ENCODE measurements at places on chromosomes 12 and 14.

- no peak for DNase-seq
These were observed 34.7 kb upstream of the C12orf42 start for GRCh38 chr12:103530307-103531066.

GRCh38 chr12:109736552-109737108 is 23.0 kb downstream of the FAM222A start:
- DNase-seq = peak; percentile 22

- DNase-seq = no peak
These were observed 349.8 kb downstream of the TMEM121 start for GRCh38 chr14:105876158-105876557.

- peak; percentile 18 for DNase-seq
These were observed 133.6 kb downstream of the TTLL5 start for GRCh38 chr14:75794615-75795038.

DNA sequence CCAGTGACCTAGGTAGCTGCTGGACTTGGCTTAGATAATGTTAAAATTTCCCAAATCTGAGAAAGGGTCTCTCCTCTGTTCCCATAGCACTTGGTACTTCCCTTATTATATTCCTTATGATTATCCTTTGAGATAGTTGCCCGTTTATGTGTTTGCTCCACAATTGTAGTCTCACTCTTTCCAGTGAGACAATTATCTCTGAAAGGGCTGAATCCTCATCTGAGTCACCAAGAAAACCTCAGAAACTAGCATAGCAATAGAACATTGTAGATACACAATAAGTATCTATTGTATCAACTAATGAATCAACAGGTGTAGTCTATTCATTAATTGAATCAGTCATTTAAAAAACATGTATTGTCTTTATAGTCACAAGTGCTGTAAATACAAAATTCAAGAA is 119.1 kb upstream of the FAR2 start:
- no peak for DNase-seq

GRCh38 chr12:108505129-108505528 is 9.9 kb upstream of the FICD start:
- no peak for DNase-seq

- no peak for DNase-seq
These were observed 1.8 kb downstream of the TBC1D30 start for GRCh38 chr12:64826234-64826633.

DNA sequence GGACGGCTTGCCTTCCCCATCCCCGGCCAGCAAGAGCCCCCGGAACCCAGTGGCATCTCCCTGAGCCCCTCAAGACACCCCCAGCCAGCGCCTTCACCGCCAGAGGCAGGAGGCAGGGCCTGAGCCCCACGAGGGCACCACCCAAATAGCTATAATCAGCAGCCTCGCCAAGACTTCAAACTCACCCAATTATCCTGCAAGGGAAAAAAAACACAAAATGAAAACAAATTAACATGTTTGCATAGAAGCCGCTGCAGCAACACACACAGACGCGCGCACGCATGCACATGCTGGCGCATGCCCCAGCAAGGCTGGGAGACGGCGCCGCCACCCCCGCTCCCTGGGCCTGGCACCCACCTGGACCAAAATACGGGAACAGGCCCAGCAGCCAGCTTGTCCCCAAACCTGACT is 15.8 kb downstream of the FAM222A start:
- no peak for DNase-seq

DNA sequence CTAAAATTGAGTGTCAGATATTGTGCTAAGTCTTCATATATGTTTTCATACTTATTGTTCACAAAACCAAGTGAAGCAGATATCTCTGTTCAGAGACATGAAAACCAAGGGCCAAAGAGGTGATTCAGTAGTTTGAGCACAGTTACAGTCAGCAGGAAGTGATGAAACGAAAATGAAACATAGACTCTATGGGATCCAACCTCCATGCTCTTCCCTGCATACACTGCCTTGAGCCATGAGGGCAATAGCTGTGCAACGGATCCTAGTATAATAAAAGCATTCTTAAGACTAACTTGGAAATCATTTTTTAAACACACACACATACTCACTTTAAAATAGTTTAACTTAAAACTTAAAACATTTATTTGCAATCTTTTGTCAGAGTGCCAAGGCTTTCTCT is 27.9 kb downstream of the ESR2 start:
- DNase-seq = no peak

DNA sequence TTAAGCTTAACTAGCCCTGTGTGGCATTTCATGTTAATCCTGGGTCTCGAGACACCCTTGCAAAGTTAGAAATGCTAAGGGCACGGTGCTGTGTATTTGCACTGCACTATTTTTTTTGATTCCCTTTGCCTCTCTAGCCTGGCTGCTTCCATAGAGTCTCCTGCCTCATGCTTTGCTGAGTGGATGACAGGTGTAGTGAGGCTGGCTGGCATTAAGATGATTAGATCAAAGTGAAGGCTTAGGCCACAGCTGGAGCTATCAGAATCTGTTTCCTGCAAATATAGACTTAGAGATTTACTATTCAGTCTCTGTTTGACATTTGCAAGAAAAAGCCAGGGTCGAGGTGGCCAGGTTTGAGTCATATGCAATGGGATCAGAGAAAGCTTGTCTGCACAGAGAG is 791.1 kb downstream of the AACS start:
- no peak for DNase-seq

- DNase-seq = no peak
These were observed 838 bp downstream of the LRIG3 start for GRCh38 chr12:58919231-58920101.

GRCh38 chr14:45270031-45270430 is 17.0 kb upstream of the MIS18BP1 start:
- no peak for DNase-seq

GRCh38 chr12:129772501-129773493 is 131.0 kb downstream of the TMEM132D start:
- DNase-seq = no peak

DNA sequence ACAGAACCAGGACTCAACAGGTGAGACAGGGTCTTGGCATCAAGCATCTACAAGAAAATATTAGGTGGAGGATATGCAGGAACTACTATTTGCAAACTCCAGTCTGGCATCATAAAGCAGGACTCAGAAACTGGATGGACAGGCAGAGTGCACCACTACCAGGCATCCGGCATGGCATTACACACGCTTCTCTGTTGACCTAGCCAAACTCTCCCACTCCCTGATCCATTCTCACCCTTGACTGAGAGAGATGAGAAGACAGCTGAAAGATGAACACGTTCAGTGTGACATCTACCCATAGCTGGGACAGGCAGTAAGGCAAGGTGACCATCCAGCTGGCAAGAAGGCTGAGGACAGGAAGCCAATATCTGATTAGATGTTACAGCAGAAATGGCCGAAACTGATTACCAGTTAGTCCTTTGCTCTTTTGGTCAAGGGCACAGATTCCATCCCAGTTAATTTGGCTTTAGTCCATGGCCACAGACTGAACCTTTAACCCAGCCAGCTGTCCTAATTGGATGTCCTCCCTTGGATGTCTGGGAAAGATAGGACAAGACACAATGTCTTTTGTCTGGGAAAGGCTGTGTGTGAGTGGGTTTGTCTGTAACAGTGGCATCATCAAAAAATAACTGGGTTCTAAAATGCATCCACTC is 71.6 kb downstream of the BBS10 start:
- DNase-seq = no peak

GRCh38 chr12:9742661-9743060 is 9.8 kb upstream of the CLECL1 start:
- DNase-seq = peak; percentile 75

DNA sequence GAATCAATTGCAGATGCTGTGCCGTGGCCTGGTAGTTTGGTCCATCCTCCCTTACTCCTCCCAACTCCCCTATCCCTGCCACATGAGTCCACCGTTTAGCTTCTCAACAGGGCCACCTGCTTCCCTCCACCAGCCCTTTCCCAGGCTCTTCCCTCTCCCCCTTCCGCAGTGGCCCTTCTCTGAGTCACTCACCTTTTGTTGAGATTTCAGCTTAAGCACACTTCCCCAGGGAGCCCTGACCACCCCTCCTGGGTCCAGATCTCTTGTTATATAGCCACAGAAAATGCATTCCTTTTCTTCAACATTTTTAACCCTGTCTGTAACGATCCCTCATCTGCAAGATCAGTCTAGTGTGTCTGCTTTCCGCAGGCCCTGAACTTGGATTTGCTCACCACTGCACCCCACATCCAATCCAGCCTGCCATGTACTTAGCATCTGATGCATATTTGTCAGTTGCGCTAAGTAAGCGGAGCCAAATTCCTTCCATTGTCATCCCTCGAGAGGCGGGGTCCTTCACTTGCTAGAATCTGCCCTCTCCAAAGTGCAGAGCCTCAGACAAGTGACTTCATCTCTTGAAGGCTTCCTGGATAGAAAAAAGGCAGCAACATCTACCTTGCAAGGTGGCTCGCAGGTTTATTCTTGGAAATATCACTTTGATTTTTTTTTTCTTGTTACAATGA is 41.1 kb downstream of the TMEM63C start:
- DNase-seq = no peak

- DNase-seq = no peak
These were observed 40.0 kb upstream of the CAPRIN2 start for GRCh38 chr12:30794591-30795409.

DNA sequence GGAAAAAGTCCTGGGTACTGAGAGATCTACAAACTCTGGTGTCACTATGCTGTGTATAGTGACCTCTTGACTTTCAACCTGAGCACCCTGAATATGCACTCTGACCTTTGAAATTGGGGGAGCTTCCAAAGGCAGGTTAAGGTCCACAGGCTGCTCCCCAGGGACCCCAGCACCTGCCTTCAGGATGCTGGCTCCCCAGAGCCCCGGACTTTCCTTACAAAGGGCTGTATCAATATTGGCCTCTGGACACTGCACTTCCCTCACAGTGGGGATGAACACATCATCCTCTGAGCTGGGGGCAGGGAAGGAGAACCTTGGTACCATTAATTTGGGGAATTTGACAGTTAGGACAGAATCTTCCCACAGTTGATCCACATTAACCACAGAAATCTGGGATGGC is 14.3 kb downstream of the PLD4 start:
- DNase-seq = no peak

GRCh38 chr12:3038166-3038565 is 39.0 kb upstream of the TSPAN9 start:
- DNase-seq = no peak

DNA sequence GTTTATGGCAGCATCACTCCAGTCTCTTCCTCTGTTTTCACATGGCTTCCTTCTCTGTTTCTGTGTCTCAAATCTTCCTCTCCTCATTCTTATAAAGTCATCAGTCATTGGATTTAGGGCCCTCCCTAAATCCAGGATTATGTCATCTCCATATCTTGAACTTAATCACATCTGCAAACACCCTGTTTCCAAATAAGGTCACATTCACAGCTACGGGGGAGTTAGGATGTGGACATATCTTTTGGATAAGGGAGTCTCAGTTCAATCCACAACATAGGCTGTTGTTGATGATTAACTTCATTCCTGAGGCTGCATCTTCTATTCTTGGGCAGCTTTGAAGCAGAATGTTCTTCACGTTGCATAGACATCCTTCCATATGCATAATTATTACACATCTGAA is 40.3 kb upstream of the NTF3 start:
- no peak for DNase-seq

GRCh38 chr12:70603044-70603443 is 34.2 kb downstream of the PTPRB start:
- no peak for DNase-seq

DNA sequence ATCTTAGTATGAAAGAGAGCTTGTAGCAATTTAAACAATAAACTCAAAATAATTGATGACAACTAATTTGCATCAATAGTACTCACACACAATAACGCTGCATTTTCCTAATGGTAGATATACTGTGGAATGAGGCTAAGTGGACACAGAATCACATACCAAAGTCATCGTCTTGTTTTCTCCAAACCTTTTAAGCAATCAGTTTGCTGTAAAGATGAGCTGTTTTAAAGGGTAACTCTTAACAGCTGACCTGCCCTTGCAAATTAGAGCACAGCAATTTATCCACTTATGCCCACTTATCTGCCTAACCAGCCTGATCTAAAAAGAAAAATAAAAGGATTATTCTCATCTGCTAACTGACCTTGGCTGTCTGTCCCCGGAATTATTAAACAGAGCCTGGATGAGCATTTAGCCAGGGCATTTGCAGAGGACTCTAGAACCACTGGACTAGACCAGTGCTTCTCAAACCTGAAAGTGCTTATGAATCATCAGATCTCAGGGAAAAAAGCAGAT is 174.3 kb upstream of the BCL2L14 start:
- no peak for DNase-seq

- no peak for DNase-seq
These were observed 161.1 kb downstream of the BTG1 start for GRCh38 chr12:91984556-91984955.

GRCh38 chr12:31238764-31239387 is 87.1 kb downstream of the SINHCAF start:
- peak; percentile 88 for DNase-seq

Measured in NAMALWA (cell line).